GM18507 (cell line): ENCODE measurements at places on chromosomes 4 and X.

DNA sequence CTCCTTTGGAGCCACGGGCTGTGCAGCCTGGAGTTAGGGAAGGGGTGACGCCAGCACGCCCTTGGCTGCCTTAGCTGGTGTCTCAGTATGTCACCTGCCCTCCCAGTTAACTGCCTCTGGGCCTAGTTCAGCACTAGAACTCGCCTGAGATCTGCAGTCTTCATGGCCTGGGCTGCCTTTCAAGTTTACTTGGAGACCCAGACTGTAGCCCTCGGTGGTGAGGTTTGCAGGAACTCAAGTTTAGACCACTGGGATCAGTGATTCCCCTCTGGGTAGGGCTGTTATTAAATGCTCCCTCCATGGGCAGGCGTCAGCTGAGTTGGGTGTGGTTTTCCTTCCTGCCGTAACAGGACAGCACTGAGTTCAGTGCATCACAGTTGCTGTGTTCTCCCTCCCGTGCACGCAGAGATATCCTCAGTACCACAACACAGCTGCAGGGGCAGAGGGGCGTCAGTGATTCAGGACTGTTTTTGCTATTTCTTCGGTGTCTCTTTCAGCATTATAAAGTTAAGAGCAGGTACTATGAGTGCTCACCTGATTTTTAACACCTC lies 30.5 kb downstream of the PLAC8 start:
- DNase-seq = no peak

- DNase-seq = no peak
These were observed 677 bp downstream of the PTPN13 start for GRCh38 chr4:86594559-86595425.

DNA sequence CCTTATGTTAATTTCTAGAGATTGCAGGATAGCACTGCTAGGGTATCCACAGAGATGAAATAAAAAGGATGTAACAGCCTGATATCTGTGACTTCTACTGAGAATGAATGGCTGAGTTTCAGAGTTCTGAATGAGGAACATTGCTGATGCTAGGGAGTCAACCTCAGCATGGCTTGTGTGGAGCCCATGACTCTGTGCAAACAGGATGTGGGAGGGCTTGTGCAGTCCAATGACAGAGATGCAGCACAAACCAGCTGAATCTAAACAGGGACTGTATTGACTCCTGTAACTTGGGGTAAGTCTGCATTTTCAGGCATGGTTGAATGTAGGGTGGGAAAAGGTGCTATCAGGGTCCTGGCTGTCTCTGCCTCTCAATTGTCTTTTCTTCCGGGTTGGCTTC lies 5.3 kb upstream of the RASL11B start:
- no peak for DNase-seq

DNA sequence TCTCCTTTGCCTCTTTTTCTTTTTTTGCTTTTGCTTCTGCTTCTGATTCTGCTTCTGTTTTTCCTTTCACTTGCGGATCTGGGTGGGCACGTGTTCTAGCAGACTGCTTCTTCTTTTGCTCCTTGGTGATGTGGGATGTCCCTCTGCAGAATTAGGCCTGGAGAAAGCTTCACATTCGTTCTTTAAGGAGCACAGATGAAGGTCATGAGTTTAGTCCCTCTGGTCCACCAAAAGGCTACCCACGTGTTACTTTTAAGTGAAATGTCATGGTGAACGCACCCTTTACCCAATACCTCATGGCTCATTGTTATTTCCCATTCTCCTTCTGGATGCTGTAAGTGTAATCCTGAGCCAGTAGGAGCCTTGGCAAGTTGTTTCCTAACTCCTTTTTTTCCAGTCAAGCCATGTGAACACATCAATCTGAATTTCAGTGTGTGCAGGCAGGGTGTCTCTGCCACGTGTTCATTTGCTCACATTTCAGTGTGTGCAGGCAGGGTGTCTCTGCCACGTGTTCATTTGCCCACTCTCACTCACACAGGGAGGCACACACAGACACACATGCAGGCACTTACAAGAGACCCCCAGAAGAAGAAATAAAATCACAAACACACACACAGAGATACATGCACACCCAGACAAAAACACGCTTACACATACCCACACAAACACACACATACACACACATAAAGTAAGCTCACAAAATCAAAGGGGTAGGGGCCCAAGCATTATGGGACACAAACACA lies 36.9 kb downstream of the NBDY start:
- no peak for DNase-seq

DNA sequence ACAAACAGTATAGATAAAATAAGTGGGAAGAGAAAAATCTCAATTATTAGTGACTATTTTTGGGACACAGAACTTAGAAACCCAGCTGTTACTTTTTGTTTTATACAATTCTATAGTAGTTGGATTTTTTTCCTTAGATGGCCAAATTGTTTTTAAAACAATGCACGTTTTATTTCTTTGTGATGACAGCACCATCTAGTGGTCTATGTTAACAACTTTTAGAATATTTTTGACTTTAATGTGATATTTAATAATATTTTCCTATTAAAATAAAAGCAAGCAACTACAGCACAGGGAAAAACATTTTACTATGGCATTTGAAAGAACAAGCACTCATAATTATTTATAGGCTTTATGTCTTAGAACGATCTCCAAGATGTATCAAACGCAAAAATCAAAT lies 5.6 kb upstream of the SMIM31 start:
- no peak for DNase-seq

- no peak for DNase-seq
These were observed 91.5 kb downstream of the GEMIN8 start for GRCh38 chrX:13938051-13938828.

GRCh38 chr4:15254236-15254880 lies 173.5 kb upstream of the C1QTNF7 start:
- no peak for DNase-seq

GRCh38 chr4:25756503-25756902 lies 100.9 kb downstream of the SLC34A2 start:
- DNase-seq = no peak

DNA sequence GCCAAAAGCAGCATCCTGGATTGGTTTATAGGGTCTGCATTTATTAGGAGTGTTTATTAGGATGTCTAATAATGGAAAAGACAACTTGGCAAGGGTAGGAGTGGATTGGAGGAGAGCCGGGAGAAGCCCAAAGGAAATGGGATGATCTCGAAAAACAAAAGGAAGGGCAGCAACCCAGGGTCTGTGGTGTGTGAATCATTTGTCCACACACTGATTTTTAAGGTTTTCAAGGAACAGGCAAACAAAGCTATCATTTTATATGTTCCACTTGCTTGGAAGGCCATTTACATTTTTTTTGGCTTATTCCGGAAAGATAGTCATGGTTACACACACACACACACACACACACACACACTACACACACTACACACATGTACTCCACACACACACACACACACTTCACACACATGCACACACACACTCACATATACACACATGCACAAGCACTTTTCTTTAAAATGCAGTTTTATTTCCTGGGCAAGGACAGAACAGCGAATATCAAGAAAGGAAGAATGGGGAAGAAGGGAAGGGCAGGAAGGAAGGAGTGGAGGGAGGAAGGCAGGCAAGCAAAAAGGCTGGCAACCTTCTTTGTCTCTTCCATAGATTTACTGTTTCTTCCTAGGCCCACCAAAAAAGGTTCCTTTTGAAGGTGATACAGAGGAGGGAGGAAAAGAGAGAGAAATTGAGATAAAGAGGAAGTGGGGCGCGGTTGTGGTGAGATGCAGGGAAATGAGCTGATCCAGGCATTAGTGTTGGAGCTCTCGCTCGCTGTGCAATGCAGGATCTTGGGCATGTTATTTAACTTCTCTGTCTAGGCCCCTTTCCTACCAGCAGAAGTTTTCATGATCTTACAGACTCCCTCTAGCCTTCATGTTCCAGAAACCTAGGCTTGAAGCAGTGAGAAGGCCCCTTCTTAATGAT lies 88.6 kb upstream of the MAML3 start:
- DNase-seq = no peak

GRCh38 chr4:79083406-79084010 lies 144.3 kb upstream of the PAQR3 start:
- DNase-seq = no peak
